ENCODE measurements at places on chromosomes 2 and 18.

- peak; percentile 44 for DNase-seq
Measured at GRCh38 chr2:172710584-172711047, 25.0 kb upstream of the RAPGEF4 start.

- no peak for DNase-seq
Measured at GRCh38 chr2:64122358-64122757, 21.9 kb downstream of the PELI1 start.

GRCh38 chr2:126781206-126781605 is 117.5 kb upstream of the TEX51 start:
- DNase-seq, result no peak

DNA sequence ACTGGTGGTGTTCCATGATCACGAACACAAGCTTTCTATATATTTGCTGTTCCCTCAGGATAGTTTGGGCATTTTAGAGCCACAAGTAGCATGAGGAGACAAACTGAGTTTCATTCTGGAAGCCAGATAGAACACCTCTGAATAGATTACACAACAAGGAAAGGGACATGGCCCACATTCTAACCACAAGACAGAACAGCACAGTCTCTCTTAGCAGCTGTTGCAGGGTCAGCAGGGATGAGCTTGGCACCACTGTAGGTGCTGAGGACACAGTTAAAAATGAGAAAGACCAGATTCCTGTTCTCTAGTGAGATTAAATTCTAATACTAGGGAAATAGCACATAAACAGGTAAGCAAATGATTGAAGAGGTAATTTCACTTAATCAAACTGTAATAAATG is 235.3 kb downstream of the ZNF407 start:
- no peak for DNase-seq

GRCh38 chr2:25594991-25595390 is 78.4 kb downstream of the DTNB start:
- no peak for DNase-seq

- no peak for DNase-seq
Measured at GRCh38 chr2:130776550-130776949, 21.2 kb downstream of the AMER3 start.

DNA sequence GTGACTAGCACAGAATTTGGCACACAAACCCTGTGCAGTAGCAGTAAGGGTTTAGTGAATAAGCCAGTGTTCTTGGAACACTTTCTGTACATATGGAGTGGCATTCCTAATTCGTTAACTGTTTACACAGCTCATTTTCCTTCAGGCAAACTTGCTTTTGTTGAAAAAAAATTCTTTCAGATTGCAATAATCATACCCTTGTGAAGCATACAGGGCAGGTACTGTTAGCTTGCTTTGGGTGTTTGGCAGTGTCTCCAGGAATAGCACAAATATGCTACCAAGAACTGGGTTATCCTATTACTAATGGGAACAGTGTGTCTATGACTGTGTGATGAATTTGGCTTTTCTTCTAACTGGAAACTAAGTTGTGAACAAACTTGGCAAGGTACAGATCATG is 33.4 kb downstream of the UGP2 start:
- DNase-seq, result peak; percentile 52

DNA sequence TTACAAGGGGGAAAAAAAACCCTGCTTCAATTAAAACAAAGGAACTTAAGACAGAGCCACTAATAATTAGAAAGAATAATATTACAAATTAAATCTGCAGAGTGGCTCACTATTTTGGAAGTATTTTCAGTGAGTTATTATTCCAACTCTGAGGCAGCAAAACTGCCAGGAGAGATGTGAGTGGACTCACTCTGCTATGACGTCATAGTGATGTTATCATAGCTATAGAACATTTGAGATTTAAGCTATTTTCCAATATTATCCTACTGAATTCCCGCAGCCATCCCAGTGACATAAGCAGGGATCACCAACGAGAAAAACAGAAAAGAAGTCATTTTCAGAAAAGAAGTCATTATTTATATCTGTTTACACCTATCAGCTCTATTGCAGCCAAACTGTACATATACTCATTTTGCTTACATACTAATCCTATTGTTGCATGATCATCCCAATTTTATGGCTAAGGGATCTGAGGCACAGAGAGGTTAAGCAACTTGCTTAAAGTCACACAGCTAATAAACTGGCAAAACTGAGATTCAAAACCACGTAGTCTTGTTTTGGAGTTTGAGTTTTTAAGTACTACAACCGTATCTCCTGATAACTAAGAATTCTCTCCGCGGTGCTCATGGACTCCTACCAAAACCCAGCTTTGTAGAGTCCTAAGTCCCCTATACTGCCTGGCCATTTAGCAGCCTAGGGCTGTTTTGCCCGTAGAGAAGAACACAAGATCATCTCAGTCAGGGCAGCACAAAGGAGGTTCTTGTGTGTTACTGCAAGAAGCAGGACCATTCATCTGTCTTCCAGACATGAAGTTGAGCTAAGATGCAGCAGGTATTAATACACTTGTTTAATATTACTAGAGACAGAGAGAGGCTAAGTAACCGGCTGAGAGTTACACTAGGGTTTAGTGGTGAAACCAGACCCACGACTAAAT is 299.8 kb downstream of the TCF4 start:
- no peak for DNase-seq

DNA sequence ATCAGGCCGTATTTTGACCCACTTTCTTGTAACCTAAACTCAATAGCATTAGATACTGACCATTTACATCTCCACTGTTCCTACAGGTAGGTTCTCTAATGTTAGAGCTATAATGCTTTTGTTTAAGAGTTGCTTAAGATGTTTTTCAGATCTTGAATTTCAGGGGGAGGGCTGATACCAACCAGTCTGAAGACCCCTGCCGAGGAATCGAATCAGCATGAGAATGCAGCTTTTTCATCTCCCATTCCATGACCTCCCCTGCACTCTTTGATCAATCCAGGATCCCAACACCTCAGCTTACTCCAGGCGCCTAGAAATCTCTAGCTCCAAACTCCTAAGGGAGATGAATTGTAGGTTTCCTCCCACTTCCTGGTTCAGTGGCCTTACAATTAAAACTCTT is 120.5 kb upstream of the MC4R start:
- no peak for DNase-seq

DNA sequence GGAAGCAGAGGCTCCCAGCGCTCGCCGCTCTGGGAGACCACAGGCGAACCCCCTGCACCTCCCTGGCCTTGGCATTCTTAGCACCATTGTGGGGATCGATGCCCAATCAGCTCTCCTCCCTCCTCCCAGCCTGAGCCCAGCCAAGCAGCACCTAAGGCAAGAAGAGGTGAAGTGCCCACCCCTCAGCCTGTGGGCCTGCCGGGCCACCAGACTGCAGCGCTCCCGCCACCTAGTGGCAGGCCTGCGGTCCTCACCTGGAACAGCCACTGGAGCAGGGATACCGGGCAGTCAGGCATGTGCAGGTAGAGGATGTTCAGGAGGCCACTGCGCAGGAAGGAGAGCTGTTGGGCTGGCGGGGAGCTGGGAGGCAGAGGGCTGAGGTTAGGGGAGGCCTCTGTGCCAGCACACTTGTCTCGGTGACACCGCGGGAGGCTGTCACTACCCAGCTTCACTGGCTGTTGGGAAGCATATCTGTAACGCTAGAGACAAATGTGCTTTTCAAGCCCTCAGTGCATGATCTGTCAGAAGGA is 35.2 kb downstream of the FAM178B start:
- peak; percentile 58 for DNase-seq

GRCh38 chr18:66344227-66344626 is 259.7 kb downstream of the CDH19 start:
- no peak for DNase-seq

- no peak for DNase-seq
Measured at GRCh38 chr2:213420828-213421385, 136.6 kb downstream of the SPAG16 start.

GRCh38 chr2:164335128-164335527 is 286.2 kb downstream of the GRB14 start:
- DNase-seq, result no peak

DNA sequence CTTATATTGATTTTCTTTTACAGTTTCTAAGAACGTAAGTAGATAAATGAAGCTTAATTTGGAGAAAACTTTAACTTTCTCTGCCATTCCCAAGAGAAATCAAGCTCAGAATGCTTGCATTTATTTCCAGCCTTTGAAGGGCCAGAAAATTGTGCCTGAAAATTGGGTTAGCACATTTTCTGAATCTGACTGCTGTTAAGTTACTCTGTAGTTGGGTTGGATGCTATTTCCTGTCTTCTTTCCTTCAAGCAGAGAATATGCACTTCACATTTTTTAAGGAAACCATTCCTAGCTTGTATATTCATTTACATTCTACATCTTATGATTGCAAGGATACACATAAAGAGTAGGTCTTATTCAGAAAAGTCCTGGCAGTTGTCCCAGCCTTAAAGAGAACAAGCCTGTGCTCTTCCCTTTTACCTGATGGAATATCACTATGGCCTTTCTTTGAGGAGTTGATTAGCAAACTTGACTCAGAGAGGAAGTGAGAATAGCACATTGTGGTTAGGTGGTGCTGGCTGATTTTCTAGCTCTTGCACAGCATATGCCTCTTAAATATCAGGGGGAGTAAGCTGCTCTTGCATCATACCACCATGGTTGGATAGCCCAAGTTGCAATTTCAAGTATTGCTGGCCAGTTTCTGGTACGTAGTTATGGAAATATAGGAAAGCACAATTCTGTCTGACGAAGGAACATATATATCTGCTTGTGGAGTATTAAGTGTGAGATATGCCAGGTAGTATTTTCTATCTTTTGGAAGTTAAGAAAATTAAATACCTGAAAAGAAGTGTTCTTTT is 133.7 kb downstream of the COMMD1 start:
- no peak for DNase-seq
